ENCODE measurements at places on chromosomes 7 and 10.

DNA sequence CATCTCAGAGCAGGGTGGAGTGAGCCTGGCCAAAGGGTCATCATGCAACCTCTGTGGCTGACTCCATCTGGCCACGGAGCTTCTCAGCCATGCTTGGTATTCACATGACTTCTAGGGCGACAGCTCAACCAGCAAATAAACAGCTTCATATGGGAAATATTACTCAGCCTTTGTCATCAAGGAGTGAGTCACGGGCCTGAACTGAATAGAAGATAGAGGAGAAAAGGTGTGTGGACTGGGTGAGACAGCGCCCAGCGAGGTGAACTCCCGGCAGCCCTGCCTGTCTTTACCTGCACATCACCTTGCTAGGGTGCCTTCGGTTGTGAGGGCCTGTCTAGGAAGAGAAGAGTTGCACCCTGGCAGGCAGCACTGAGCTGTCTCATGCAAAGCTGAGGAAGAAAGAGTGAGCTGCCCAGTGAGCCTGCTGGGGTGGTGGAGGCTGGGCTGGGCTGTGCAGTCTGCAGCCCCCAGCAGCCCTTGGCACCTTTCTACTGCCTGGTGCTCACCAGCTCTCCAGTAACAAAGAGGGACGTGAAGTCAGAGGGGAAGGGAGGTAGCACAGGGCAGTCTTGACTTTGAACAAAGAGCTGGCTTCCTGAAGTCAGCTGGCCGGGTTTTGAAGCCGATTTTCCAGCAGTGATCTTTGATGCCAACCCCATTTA lies 114.2 kb downstream of the EGFR start:
- DNase-seq: no peak

- DNase-seq: no peak
Observed at GRCh38 chr7:41925946-41926345, 223.1 kb upstream of the INHBA start.

GRCh38 chr7:5172196-5172775 lies 17.7 kb upstream of the WIPI2 start:
- no peak for DNase-seq

DNA sequence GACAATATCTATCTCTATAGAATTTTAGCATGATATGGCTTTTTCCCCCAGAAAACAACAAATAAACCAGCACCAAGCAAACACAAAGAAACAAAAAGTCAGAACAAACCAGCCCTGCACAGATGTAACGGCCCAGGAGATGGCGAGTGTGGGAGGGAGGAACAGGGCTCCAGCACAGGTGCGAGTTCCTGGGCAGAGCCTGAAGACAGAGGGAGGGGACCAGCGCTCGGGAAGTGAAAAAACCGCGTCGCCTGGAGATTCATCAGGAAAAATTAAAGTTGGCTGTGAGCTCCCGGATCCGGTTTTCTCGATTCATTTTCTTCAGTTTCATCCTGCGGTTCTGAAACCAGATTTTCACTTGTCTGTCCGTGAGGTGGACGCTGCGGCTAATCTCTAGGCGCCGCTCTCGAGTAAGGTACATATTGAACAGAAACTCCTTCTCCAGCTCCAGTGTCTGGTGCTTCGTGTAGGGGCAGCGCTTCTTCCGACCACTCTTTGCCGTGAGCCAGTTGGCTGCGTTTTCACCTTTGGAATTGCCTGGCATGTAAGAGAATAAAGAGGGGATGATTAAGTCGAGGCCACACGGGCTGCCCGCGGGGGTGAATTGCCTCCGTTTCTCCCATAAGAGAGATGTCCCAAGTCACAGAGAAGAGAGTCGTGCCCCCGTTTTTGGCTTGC lies 2.3 kb downstream of the HOXA10 start:
- DNase-seq: no peak

DNA sequence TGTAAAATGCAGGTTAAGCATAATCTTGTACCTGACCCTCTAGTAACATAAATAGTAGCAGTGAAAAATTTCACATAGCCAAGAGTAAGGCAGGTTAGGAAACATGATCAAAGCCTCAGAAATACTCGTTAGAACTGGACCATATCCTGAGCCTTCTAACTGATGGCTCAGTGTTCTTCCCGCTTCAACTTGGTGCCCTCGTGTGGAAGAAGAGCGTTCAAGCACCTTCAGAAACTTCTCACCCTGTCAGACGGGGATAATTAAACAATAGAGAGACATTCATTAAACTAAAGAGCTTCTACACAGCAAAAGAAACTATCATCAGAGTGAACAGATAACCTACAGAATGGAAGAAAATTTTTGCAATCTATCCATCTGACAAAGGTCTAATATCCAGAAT lies 124.5 kb downstream of the MYOF start:
- no peak for DNase-seq

- DNase-seq: no peak
Observed at GRCh38 chr10:132921818-132922807, 20.3 kb downstream of the CFAP46 start.

GRCh38 chr10:83476211-83476610 lies 663.1 kb upstream of the GHITM start:
- no peak for DNase-seq

DNA sequence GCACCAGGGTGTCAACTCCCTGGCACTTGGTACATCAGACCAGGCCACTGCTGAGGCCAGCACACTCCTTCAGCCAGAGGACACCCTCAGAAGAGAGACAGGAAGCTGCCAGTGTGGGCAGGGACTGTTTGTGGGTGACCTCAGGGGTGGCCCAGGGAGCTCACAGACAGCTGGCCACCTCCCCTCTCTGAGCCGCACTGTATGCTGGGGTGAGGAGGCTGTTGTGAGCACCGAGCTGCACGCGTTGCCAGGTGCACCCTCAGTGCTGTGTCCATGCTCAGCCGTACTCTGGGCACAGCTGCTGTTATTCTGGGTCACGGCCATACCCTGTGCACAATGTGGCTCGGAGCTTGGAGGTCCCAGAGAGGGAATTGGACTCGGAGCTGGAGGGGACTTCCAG lies 61.5 kb upstream of the NANOS1 start:
- no peak for DNase-seq

DNA sequence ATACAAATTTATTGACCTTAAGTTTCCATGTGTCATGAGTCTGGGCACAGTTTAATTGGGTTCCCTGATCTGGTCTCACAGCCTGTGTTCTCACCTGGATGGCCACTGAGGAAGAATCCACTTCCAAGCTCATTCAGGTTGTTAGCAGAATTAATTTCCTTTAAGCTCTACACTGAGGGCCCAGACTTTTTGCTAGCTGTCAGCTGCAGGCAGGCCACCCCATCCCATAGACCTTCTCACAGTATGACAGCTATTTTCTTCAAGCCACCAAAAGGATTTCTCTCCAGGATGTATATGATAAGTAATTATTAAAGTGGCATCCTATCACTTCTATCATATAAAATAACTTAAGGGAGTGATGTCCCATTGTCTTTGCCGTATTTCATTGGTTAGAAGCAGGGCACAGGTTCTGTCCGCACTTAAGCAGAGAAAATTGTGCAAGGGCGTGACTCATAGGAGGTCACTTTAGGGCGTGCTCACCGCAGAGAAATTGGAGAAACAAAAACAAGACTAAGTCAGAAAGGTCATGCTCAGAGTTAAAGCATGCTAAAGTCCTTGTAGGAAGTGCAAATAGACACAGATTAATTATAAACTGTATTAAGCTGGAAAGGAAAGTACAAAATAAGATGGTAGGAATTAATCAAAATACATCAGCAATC lies 109.9 kb downstream of the AHR start:
- DNase-seq: no peak

DNA sequence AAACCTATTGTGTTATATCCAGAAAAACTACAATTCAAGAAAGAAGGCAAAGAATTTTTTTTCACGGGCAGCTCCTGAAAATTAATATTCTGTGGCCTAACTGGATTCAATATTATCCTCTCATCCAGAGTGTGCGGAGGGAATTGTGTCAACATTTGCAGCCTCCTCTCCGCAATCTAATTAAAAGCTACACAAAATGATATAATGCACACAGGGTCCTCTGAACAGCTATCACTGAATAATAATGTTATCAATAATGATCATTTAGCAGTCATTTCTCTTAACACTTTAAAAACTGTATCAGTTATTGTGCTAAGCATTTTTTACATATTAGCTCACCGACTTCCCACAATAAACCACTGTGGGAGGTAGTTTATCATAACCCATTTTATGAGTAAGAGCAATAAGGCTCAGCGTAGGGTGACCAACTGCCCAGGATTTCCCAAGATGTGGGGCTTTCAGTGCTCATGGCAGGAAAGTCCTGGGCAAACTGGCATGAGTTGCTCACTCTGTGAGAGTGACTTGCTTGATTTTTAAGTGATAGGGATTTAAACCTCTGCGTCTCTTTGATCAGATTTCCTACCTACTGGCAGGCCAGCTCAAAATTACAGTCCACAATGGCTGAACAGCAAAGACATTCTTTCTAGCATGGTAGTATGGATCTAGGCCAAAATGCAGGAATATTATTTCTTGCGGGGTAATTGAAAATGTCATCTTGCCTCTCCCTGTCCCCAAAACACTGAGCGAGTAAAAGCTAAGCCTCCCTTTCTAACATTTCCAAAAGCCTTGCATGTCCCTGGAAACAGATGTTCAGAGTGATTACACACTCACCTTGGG lies 65.7 kb downstream of the AOAH start:
- DNase-seq: no peak

GRCh38 chr7:88020953-88021665 lies 87.1 kb downstream of the ADAM22 start:
- DNase-seq: no peak

DNA sequence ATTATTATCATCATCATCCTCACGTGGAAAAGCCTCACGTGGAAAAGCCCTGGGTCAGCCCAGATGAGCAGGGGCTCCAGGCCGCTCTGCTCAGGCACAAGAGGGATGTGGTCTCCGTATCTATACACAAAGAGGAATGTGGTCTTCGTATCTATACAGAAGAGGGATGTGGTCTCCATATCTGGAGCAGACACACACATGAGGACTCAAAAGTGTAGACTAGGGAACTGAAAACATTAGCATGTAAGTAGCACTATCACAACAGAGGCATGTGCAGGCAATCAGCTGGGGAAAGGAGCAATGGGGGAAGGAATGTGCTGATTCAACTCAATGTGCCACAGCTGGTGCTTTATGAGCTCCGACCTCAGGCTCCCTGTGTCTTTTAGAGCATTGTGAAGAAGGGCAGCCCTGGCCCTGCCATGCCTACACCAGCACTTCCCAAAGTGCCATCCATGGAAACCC lies 86.5 kb downstream of the PLXNA4 start:
- DNase-seq: no peak

DNA sequence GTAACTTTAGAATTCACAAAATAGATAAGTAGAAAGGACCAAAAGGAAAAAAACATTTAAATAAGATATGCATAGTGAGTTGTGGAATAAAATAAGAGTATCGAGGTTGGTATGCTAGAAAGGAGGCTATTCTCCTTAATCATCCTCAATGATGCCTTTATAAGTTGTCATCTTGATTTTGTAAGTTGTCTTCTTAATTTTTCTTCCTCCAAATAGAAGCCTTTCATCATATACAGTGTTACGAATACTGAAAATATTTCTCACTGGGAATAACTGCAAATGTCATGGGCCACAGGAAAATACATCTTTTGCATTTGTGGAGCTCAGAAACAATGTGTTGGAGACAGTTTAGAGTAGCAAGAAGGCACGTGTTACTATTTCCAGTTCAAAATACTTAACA lies 31.5 kb upstream of the PRTFDC1 start:
- no peak for DNase-seq

GRCh38 chr7:22662036-22662435 lies 65.0 kb upstream of the IL6 start:
- DNase-seq: no peak

DNA sequence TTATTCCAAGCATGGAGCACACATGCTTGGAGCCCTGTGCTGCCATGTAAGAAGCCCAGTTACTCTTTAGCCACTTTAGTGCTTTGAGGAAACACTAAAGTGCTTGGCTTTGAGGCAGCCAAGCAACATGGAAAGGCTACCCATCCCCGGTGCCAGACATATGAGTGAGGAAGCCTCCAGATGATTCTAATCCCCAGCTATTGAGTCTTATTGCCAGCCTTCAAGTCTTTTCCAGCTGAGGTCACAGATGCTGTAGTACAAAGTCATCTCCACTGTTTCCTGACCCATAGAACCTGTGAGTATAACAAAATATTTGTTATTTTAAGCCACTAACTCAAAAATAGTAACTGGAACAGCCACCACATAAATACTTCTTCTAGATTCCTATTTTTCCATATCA lies 91.4 kb upstream of the CYP26C1 start:
- DNase-seq: no peak

- DNase-seq: no peak
Observed at GRCh38 chr10:96743988-96744585, 23.8 kb upstream of the PIK3AP1 start.

- no peak for DNase-seq
Observed at GRCh38 chr10:69269761-69270160, 8.5 kb upstream of the HK1 start.

- no peak for DNase-seq
Observed at GRCh38 chr7:108109221-108109908, 20.8 kb downstream of the LAMB4 start.

DNA sequence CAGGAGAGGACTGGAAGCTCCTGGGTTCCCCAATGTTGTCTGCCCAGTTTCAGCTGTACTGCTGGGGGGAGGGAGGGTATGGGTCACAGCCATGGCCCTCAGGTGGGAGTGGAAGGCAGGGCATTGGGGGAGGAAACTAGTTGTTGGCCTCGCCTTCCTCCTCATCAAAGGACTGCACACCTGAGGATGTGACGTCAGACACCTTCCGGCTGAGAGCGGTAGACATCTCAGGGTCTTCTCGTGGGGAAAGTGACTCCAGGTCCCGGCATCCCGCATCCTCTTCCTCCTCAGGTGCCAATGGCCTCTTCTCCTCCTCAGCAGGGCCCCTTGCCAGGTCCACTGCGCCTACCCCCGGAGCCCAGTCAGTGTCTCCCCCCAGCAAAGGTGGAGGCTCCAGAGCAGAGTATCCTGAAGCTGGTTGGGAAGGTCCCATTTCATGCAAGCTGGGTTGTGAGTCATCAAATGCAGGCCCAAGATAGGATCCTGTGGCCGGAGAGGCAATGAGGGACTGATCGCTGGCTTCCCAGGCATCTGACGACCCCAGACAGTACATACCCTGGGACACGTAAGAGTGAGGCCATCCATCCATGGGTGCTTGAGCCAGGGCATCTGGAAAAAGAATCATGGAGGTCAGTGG lies 6.0 kb downstream of the FAM131B start:
- DNase-seq: no peak
